CD4-positive, alpha-beta T cell treated with Interleukin-1 beta for 1 hour (primary cell): ENCODE measurements at places on chromosomes 1 and 21.
A peak's percentile ranks its signal among the peaks of the same experiment; 100 is the strongest.

DNA sequence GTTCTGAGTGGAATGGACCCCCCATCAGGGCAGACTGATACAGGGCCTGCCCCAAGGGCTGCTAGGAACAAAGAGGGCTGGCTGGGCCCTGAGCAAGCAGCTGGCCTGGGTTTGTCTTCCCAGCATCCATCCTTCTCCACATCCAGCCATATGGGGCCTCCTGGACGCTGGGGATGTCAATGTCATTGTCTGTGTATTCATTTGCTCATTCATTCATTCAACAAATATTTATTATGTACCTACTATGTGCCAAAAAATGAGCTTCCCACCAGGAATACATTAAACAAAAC lies 15.6 kb upstream of the ECE1 start:
- no peak for DNase-seq

DNA sequence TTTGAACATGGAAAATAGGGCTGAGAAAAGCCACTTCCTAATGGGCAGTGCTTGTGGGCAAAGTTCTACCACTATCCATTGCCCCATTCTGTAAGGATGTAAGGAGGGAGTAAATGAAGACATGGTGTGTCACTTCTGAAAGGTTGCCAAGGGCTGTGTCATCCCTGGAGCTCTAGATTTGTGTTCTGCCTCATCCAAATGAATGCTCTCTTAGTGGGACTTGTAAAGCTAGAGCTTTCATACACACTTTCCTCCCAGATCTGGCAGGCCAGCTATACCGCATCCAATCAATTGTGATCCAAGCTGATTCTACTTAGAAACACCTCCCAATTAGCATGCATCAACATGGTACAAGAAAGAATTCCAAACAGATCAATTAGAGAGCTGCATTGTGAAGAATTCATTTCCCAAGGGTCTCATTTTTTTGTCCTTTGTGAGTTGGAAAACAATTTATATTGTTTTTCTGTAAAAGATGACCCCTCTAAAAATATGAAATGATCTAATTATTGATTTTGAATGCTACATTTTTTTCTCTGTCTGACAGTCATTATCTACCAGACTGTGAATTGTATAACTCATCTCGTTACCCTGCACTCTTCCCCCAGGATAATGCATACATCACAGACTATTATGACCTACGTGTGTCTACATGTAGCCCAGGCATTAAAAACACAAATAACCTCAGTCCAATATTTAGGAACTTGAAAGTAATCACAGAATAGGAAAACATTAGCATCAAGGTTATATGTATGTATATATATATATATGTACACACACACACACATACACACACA lies 117.1 kb upstream of the DUSP10 start:
- no peak for DNase-seq

DNA sequence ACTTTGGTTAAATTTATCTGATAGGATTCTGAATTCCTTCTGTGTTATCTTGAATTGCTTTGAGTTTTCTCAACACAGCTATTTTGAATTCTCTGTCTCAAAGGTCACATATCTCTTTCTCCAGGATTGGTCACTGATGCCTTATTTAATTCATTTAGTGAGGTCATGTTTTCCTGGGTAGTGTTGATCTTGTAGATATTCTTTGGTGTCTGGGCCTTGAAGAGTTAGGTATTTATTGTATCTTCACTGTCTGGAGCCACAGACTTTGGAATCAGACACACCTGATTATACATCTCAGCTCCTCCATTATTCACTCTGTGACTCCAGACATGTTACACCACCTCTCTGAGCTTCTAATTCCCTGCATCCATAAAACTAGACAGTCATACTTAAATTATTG lies 34.2 kb upstream of the ETS2 start:
- DNase-seq, result no peak

DNA sequence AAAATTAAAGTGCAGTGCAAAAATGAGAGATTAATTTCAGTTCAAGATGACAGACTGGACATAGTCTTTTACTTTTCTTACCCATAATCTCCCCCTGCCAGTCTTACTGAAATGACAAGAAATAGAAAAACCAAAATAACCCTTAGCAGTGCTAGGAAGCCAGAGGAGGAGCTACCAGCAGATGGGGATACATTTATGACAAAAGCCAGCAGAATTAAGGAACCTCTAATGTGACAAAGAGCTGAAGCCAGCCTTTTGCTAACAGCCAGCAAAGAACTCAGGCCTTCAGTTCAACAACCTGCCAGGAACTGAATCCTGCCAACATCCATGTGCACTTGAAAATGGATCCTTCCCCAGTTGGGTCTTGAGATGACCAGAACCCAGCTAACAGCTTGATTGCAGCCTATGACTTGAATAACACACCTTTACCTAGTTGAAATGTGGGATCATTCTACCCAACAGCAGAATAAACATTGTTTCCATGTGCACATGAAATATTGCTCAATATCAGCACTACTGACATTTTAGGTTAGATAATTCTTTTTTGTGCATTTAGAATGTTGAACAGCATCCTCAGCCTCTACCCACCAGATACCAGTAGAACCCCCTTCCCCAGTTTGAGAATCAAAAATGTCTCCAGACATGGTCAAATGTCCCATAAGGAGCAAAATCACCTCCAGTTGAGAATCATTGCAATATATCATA lies 7.9 kb upstream of the TRAF5 start:
- no peak for DNase-seq

- peak; percentile 28 for DNase-seq
These were observed 60.1 kb downstream of the F3 start for GRCh38 chr1:94481473-94481933.

DNA sequence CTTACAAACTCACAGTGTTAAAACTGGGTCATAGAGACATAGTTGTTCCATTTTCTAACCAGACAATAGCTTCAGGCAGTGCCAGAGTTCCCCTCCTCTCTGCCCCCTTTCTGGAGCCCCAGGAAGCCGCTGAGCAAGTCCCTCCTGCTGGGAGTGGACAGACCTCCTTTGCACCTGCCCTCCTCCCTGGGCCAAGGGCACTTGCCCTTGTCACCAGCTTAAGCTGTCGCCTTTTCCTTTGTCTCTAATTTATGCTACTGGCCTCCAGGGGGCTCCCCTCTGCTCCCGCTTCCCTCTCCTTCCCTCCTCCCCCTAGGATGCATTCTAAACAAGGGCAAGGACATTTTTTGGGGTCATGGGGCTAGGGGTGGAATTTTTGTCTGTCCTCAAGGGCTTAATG lies 182.4 kb downstream of the MIS18A start:
- DNase-seq, result no peak

DNA sequence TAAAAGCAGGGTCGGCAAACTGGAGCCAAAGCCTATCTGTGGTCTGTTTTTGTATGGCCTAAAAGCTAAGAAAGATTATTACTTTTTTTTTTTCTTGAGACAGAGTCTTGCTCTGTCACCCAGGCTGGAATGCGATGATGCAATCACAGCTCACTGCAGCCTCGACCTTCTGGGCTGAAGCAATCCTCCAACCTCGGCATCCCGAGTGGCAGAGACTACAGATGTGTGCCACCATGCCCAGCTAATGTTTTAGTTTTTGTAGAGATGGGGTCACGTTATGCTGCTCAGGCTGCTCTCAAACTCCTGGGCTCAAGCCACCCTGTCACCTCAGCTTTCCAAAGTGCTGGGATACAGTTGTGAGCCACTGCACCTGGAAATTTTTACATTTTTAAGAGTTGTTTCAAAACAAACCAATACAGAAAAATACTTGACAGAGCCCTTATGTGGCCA lies 6.5 kb upstream of the GLRX2 start:
- no peak for DNase-seq
